ENCODE measurements at places on chromosomes 12 and 14. TPM values are rescaled to one million over a fixed set of nuclear protein-coding genes. Genes with fewer than 3 reads are reported as not detected.

DNA sequence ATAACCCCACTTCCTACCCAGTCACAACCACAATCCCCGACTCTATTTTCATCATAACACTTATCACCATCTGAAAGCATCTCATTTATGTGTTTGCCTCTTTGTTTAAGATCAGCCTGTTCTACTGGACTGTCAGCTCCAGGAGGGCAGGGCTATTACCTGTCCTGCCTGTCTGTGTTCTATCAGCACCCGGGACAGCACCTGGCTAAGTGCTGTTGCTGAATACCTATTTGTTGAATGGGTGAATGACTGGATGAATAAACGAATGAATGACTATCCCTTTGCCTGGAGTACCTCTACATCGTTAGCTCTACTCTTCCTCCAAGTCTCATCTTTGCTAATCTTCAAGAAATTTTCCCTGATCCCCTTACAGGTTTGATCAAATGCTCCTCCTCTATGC is 69.0 kb downstream of the WSCD2 start:
- no peaks in the 10 kb centered on the region for H3K4me1 ChIP-seq
- no peak overlapping the region for H3K27ac ChIP-seq
- no peak for DNase-seq
- H3K4me3 ChIP-seq: no peak overlapping the region
- no peaks in the 10 kb centered on the region for H3K36me3 ChIP-seq

Gene ANG
- total RNA-seq: 1.8 TPM

- no peak overlapping the region for H3K27ac ChIP-seq
- H3K27me3 ChIP-seq: no peaks in the 10 kb centered on the region
- no peaks in the 10 kb centered on the region for H3K36me3 ChIP-seq
- DNase-seq: no peak
Measured at GRCh38 chr14:65922142-65922541, 509.6 kb downstream of the FUT8 start.

Gene MYH6
- 532 TPM for total RNA-seq

DNA sequence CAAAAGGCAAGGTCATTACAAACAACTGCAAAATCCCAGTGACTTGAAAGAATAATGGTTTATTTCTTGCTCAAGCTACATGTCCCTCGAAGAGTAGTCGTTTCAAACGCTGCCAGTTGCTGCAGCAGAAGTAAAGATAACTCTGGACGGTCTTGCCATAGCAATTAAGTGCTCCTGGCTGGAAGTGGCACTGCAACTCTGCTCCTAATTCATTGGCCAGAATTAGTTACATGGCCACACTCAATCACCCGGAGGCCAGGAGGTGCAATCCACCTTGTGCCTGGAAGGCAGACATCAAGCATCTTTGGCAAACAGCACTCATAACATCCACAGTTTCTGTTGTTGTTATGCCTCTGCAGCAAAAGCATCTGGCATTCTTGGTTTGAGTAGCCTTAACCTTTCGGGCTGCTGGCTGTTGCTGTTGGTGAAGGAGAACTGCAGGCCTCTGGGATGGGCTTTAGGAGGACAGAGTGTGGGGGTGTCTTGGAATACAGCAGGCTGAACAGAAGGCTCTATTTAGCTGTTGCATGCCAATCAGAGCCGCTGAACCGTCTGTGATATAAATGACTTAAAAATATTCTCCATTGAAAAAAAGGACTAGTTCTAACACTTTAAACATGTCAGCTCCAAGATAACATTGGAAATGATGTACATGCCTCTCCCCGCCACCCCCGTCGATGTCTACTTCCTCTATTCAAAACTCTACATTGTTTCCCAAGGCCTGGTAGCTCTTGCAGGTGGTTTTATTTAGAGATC is 123.5 kb upstream of the DYRK2 start:
- H3K27me3 ChIP-seq: no peaks in the 10 kb centered on the region
- no peak overlapping the region for H3K27ac ChIP-seq
- H3K4me1 ChIP-seq: no peaks in the 10 kb centered on the region
- DNase-seq: no peak

DNA sequence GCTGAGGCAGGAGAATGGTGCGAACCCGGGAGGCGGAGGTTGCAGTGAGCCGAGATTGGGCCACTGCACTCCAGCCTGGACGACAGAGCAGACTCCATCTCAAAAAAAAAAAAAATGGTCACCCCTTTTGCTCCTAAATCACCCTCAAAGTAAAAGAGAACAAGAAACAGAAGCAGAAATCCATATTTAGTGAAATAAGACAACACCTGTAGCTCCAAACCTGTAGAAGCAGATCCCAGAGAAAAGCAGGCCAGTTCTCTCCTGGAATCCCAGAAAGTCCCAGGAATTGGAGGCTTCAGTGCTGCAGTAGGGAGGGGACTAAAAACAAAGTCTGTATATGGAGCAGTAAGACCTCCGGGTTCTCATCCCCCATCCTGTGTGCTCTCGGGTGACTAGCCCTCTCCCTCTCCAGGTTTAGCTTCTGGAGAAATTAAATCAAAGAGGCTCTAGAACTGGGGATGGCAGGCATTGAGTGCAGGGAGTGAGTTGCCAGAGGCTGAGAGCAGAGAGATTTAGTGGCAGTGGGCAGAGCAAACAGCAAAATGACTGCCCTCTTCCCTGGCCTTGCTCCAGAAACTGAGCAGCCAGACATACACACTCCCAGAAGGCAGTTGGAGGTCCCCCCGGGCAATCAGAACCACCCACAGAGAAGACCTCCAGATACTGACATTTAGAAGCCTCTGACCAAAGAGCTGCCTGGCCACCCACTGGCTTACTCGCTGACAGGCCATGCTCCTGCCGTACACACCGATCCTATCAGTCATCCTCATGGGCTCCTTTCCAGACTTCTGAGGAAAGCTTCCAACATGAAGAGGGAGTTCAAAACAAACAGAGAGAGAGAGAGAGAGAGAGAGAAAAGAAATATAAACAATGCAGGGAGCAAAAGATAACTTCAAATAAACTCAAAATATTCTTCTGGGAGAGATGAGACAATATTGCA is 6.3 kb upstream of the MLXIP start:
- H3K27me3 ChIP-seq: no peaks in the 10 kb centered on the region
- peak overlapping the region; percentile 86 for H3K27ac ChIP-seq
- H3K4me3 ChIP-seq: peak overlapping the region; percentile 37
- H3K36me3 ChIP-seq: no peaks in the 10 kb centered on the region
- DNase-seq: peak; percentile 72

GRCh38 chr14:96166461-96167223 is 38.0 kb upstream of the BDKRB2 start:
- no peak overlapping the region for H3K27ac ChIP-seq
- H3K4me3 ChIP-seq: no peak overlapping the region
- DNase-seq: no peak
- no peaks in the 10 kb centered on the region for H3K36me3 ChIP-seq
- H3K4me1 ChIP-seq: no peaks in the 10 kb centered on the region
- no peaks in the 10 kb centered on the region for H3K27me3 ChIP-seq

Gene KSR2
- total RNA-seq: not detected

Gene KLHDC1
- 6.9 TPM for total RNA-seq

- no peak for DNase-seq
- no peak overlapping the region for H3K27ac ChIP-seq
- H3K4me3 ChIP-seq: no peak overlapping the region
- H3K36me3 ChIP-seq: no peaks in the 10 kb centered on the region
Measured at GRCh38 chr14:46051796-46052195, 599.8 kb downstream of the RPL10L start.

- DNase-seq: no peak
- no peak overlapping the region for H3K27ac ChIP-seq
- no peaks in the 10 kb centered on the region for H3K4me1 ChIP-seq
Measured at GRCh38 chr12:71007020-71007419, 86.5 kb upstream of the PTPRR start.

DNA sequence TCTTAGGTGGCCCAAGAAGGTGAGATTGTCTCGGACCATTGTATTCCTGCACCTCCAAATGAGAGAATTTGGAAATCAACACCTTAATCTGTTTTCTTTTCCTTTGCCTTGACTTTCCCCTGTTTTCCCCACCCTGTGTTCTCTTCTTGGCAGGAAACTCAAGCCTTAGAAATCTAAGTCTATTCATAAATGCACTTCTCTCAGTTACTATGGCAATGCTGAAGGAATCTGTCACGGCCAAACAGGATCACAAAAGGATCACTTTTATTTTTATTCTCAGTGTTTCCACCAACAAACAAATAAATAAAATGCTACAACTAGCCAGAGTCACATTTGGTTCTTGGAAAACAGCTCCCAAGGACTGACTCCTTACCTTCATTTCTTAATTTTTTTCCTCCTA is 270.5 kb downstream of the BCAT1 start:
- H3K4me3 ChIP-seq: no peak overlapping the region
- no peak for DNase-seq
- H3K36me3 ChIP-seq: no peaks in the 10 kb centered on the region
- H3K4me1 ChIP-seq: no peaks in the 10 kb centered on the region

Gene RGS6
- total RNA-seq: 1.2 TPM

Gene TAS2R50
- total RNA-seq: 0.39 TPM

GRCh38 chr12:25957793-25958427 is 572 bp upstream of the RASSF8 start:
- peak overlapping the region; percentile 90 for H3K27ac ChIP-seq
- DNase-seq: no peak
- peaks cover 25% of the 10 kb centered on the region for H3K36me3 ChIP-seq
- H3K27me3 ChIP-seq: no peaks in the 10 kb centered on the region
- peak overlapping the region; percentile 74 for H3K4me3 ChIP-seq

Gene CLMN
- 6.8 TPM for total RNA-seq

- H3K36me3 ChIP-seq: no peaks in the 10 kb centered on the region
- H3K27me3 ChIP-seq: no peaks in the 10 kb centered on the region
- H3K4me1 ChIP-seq: no peaks in the 10 kb centered on the region
- H3K4me3 ChIP-seq: no peak overlapping the region
Measured at GRCh38 chr14:91348845-91349465, 68.7 kb downstream of the CCDC88C start.

DNA sequence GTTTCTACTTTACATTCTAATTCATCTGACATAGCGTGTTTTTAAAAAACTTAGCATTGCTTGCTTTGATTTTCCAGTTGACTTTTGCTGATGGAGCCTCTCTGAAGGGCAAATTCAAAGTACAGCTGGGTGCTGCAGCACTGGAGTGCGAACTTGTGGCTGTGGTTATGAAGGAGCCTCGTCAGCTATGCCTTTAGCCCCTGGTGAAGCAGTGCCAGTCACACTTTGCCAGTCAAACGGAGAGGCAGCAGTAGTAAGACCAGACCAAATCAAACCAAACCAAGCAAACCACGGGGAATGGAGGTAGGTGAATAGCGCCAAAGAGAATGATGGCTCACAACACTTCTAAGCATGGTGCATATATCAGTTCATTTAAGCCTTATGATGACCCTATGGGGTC is 15.1 kb upstream of the SLC38A2 start:
- no peaks in the 10 kb centered on the region for H3K27me3 ChIP-seq
- peaks cover 43% of the 10 kb centered on the region for H3K4me1 ChIP-seq
- peak overlapping the region; percentile 55 for H3K4me3 ChIP-seq
- peak overlapping the region; percentile 98 for H3K27ac ChIP-seq

DNA sequence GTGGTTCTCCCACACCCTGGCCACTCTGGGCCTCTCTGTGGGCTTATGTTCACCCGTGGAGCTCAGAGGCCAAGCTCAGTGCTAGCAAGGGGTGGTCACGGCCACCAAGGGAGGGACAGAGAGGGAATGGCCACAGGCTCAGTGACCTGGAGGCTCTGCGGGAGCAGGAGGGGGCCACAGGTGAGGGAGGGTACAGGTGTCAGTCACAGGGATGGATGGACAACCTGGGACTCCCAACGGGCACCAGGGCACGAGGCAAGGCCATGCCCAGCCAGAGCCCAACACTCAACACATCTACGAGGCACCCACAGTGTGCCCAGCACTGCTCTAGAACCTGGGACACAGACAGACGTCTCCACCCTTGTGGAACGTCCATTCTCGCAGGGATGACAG is 11.3 kb downstream of the NCOR2 start:
- DNase-seq: no peak
- no peak overlapping the region for H3K27ac ChIP-seq
- H3K27me3 ChIP-seq: no peaks in the 10 kb centered on the region

DNA sequence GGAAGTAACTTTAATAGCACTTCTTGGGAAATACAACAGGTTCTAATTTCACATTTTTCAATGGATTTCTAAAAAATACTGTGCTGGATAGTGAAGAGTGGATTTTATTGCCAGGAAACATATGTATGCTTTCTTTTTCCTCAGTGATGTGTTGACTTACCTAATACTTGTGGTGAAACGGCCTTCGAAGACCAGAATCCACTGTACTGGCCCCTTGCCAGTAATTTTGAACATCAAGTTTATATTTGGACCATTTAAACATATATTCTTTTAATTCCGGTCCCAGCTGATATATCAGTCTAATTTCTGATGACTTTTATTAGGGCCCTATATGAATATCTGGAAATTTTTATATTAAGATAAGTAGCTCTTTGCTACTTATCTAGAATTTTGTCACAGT is 1.8 kb downstream of the MSRB3 start:
- H3K27ac ChIP-seq: peak overlapping the region; percentile 93
- no peaks in the 10 kb centered on the region for H3K27me3 ChIP-seq
- DNase-seq: no peak
- H3K4me3 ChIP-seq: peak overlapping the region; percentile 90

Gene CRACR2A
- total RNA-seq: 1.7 TPM

Gene TAS2R20
- 0.21 TPM for total RNA-seq

DNA sequence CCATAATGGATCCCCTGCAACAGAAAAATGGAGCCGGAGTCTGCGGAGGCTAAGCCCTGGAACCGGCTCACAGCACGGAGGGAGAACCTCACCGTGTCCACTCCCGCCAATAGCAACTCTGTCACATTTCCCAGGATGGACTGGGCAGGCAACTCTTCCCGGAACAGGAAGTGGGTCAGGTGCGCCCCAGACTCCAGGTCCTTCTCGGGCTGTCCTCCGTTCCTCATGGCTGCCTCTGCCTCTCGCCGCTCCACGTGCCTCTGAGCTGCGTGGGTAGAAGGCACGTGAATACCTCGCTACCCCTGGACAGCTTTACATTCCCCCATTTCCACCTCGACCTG is 2.2 kb downstream of the CYP27B1 start:
- H3K27ac ChIP-seq: no peak overlapping the region
- H3K4me3 ChIP-seq: peak overlapping the region; percentile 51
- H3K36me3 ChIP-seq: peaks cover 20% of the 10 kb centered on the region
- peaks cover 29% of the 10 kb centered on the region for H3K27me3 ChIP-seq
- H3K4me1 ChIP-seq: peaks cover 18% of the 10 kb centered on the region
- DNase-seq: no peak

GRCh38 chr14:104009297-104009696 is 67.0 kb upstream of the RD3L start:
- no peaks in the 10 kb centered on the region for H3K27me3 ChIP-seq
- H3K4me1 ChIP-seq: no peaks in the 10 kb centered on the region
- no peaks in the 10 kb centered on the region for H3K36me3 ChIP-seq
- no peak for DNase-seq
- H3K27ac ChIP-seq: no peak overlapping the region
